Fibroblast of gingiva (primary cell): ENCODE measurements at places on chromosomes 13 and 19.
A peak's percentile ranks its signal among the peaks of the same experiment; 100 is the strongest.

DNA sequence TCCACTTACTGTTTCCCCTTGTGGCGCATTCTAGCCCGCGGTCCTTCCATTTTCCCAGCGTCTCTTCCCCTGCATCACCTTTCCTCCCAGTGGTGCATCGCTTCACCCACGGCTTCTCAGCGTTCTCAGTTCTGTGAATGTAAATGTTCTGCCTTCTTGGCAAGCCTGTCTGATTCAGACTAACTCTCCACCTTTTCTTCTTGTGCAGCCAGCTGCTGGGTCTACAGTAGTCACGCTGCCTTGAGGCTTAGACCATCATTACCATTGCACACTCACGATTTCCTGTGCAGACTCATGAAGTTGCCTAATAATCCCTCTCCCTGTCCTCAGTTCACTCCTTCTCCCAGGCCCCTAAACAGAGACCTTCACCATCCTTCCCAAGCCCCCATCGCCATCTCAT lies 75.0 kb downstream of the DHRS12 start:
- peak; percentile 68 for DNase-seq

GRCh38 chr13:50587115-50587514 lies 256.4 kb downstream of the DLEU7 start:
- no peak for DNase-seq

DNA sequence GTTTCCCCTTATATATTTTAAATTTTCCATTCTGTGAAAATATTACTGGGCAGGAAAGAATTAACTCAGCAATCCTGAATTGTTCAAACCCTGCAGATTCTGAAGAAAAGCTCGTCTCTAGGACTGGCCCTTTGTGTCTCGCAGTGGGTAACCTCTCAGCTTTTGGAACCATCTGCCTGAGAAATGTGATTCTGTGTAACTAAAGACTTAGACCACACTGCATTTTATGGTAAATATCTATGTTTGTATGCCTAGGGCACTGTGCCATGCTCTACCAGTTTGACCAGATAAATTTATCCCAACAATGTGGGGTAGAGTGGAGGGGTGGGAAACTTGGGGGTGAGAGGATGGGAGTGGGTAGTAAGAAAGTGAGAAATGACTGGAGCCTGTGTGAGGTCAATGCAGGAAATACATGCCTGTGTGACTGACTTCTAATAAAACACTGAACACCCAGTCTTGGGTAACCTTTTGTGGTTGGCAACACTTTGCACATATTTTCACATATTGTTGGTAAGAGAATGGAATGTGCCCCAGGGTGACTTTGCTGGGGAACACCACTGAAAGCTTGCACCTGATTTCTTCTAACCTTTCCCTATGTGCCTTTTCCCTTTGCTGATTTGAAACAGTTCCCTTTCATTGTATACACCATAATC lies 1181.9 kb downstream of the OLFM4 start:
- no peak for DNase-seq

DNA sequence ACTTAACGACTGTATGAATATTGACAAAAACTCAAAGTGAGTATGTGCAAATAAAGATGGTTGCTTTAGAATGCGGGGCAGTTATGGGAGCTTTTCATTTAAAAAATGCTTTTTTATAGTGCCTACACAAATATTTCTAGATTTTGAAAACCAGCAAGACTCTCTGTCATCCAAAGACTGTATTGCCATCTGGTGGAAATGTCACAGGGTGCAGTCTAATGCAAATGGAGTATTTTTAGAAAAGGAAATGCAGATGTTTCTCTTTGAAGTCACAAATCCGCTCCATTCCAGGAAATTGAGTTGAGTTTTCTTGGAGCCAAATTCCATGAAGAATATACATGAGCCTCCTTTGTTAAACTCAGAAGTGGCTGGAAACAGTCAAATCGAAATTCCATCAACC lies 2.3 kb upstream of the C1QTNF9B start:
- peak; percentile 53 for DNase-seq

DNA sequence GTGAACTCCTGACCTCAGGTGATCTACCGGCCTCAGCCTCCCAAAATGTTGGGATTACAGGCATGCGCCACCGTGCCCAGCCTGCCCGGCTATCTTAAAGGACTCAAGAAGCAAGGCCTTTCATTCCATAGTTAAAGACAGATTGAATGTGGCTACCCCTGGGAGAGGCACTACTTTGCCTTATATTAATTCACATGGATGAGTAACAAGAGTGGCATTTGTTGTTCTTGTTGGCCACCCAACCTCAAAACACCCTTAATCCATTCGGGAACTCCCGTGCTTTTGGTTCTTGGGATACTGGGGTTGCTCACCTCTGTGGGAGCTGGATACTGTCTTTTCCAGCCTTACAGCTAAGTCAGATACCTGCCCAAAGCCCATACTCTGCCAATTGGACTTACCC lies 34.4 kb upstream of the ABCC4 start:
- DNase-seq = no peak

GRCh38 chr13:103898481-103898880 lies 832.3 kb upstream of the SLC10A2 start:
- DNase-seq = no peak

- DNase-seq = no peak
These were observed 335.1 kb downstream of the GPC6 start for GRCh38 chr13:93561576-93562225.

- DNase-seq = no peak
These were observed 99.6 kb upstream of the ZNF536 start for GRCh38 chr19:30272554-30272953.

DNA sequence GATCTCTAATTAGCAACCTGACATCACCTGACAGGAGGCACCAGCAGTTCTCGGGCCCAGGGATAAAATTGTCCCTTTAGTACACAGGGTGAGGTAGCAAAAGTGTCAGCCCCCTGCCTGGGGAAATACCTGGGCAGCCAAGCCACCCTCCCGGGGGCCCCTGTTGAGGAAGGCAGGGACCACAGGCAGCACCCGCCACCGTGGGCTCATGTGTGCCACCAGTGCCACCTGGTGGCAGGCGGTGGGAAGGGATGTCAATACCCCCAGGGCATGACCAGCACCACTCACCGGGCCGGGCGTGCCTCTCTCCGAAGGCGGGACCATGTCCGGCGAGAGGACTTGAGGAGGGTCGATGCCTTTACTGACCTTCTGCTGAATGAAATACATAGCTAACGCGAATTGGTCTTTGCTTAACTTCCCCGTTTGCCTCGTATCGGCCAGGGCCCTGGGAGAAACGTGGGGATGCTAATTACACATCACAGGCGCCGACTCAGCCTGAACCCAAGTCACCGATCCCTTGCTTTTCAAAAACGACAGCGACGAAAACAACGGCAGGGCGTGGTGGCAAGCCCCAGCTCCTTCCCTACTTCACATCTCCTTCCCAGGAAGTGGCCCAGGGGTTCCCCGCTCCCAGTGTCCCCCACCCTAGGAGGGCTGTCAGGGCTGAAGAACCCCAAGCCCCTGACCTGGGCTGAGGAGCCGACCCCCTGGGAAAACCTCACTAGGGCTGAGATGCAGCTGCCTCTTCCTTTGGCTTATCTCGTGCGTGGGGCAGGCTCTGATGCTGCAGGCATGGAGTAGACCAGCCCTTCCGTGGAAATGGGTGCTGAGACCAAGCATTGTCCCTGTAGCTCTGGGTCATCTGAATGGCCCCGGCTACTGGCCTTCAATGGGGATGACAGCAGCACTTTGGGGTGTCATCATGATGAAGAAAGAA lies 53.8 kb downstream of the EPS15L1 start:
- DNase-seq = peak; percentile 34

DNA sequence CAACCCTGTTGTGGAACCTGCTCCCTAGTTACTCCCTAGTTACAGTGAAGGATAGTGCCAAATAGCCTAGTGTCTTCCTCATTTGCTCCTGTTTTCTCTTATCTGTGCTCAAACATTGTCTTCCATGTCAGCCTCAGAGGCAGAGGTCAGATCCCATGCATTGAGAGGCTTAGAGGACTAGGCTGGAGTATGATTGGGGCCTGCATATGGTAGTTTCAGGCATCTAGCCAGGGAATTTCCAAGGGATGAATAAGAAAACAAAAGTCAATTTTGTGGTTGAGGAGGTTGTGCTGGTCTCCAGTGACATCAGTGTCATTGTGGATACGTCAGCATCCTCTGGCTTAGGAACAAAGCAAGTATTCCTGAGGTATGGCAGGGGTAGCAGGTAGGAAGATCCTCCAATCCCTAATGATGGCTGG lies 9.4 kb downstream of the ZNF546 start:
- DNase-seq = peak; percentile 57

GRCh38 chr13:41401366-41401765 lies 56.0 kb upstream of the RGCC start:
- DNase-seq = no peak

DNA sequence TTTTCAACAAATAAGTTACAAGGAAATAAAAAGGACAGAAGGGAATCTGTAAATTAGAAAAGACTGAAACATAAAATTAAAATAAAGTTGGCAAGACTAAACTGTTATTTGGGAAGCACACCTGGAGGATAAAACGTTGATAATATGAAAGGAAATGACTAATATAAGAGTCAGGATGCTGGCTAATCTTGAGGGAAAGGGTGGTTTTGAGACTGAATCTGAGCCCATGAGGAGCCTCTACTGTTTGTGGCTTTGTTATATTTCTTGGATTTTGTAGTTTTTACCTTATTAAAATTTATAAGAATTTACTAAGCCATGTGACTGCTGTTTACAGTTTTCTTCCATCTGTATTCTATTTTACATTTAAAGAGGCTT lies 718.0 kb upstream of the SPRY2 start:
- DNase-seq = no peak

DNA sequence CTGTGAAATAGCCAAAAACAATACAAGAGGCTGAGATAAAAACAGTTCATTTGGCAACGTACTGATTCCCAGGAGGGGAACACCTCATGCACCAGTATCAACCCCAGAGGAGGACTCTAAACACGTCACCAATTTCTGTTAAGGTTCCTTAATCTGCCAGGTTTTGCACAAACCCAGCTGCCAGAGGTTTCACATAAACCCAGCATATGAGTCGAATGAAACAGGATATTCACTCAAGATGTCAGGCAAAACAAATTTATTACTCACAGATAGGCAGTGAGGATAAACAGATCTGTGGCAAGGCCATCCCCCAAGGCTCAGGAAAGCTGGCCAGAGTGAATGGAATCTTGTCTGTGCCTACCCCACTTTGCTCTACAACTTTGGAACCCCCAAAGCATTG lies 210.9 kb downstream of the GPC5 start:
- DNase-seq = no peak

DNA sequence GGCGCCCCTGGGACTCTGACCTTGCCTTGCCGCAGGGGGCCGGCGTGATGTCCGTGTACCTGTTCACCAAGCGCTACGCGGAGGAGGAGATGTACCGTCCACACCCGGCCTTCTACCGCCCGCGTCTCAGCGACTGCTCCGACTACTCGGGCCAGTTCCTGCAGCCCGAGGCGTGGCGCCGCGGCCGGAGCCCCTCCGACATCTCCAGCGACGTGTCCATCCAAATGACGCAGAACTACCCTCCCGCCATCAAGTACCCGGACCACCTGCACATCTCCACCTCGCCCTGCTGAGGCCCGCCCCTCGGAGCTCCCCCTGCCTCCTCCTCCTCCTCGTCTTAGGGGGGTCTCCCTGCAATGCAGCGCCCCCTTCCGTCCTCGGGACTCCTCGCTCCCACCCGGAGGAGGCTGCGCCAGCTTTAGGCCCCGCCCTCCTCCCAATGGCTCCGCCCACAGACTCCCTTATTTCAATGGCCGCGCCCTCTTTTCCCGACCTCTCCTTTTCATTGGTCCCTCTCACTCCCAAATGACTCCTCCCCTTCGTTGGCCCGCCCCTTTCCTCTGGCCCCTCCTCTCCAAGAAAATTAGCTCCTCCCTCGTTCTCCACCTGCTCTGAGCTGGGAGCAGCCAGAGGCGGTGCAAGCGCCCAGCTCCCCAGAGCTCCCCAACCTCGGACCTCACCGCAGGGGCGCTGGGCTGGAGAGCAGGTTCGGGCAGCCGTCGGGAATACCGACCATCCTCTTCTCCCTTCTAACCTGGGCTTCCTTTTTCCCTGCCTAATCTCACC lies 20.5 kb upstream of the CACNG8 start:
- DNase-seq = no peak

- no peak for DNase-seq
These were observed 9.8 kb upstream of the CEACAM18 start for GRCh38 chr19:51468545-51468920.

GRCh38 chr19:54947381-54947780 lies at the start of gene NLRP7:
TSS of gene NLRP7 (minus strand) at chr19:54947530.
- DNase-seq = no peak

DNA sequence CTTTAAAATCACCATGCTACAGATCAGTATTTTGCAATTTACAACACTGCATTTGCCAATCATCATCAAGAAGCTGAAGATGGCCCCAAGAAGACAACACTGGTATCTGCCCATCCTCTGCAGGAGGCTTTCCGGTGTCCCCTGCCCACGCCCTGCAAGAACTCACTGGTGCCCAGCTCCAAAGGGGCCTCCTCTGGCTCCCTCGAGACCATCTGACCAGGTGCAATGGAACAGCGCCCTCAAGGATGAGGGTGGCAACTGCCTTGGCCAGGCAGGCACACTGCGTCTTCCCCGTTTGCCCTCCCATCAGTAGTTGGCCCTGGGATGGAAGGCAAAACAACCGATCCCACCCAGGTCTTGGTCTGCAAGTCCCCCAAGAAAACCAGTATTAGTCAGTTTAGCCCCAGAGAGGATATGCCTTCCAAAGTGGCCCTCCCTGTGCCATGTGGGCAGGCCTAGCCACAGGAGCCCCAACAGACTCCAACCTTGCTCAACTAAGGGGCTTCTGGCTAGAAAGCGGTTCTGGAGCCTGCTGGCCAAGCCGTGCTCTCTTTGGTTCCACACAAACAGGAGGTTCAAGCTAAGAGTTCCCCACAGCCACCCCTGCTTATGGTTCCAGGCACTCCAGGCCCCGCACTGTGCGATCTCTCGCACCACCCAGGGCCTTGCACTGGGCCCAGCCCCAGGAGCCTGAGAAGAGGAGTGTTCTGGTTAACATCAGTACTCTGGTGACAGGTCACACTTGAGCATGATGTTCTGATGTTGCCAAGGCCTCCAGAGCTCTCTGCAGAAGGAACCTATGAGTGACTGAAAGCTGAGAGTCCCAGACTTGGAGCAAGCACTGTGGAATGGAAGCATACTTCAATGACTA lies 4.7 kb downstream of the PCID2 start:
- no peak for DNase-seq

GRCh38 chr19:19262190-19263057 lies 10.7 kb downstream of the TM6SF2 start:
- DNase-seq = no peak

GRCh38 chr19:1258163-1258492 lies 9.7 kb downstream of the MIDN start:
- no peak for DNase-seq

- DNase-seq = no peak
These were observed 1.3 kb downstream of the TNFSF14 start for GRCh38 chr19:6668691-6669090.
